ENCODE measurements at places on chromosomes 3 and 15.

GRCh38 chr3:180749796-180750195 is 70.5 kb upstream of the CCDC39 start:
- DNase-seq: no peak

DNA sequence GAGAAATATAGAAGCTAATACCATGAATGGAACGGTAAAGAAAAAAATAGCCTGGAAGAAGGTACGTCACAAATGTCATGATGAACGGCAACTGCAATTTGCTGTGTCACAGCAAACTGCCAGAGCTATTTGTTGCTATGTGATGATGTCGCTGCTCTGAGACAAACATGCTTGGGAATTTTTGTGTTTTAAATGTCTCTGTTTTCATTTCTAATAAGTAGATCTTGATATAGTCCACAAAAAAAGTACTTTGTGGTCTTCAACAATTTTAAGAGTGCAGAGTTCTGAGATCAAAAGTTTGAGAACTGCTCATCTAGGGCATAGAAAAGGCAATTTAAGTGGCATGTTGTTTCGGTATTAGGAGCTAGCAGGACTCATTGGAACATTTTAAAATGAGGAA is 4.3 kb upstream of the NR1D2 start:
- no peak for DNase-seq

DNA sequence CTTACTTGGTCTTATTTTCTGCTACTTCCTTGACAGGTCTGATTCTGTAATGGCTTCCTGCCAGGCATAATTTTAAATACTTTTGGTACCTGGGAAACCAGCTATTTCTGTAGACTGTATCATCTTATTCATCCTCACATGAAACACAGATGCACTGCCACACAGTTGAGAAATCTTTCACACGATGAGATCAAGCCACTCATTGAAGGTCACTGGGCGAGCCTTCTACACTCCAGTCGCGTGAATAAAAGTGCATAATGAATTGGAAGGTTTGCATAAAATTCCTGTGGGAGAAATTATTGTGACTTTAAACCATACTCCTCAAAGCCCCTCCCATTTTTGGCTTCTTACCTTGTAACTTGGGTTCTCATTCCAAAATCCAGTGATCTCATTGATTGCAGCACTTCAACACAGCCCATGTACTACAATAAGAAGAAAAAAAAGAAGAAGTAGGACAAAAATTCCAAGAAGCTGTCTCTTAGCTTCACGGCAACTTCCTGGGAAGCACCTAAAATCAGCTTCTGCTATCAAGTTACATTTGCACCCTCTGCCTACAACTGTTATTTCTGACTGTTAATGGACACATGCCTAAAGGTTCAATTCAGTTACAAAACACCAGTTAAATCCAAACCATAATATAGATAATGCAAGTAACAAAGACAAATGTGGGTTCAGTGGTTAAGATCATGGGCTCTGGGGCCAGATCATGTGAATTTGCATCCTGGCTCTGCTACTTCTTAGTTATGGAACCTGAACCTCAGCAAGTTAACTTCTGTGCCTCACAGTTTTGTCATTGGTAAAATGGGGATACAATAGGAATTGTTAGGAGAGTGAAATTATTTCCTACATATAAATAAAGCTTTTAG is 39.0 kb downstream of the SHC4 start:
- DNase-seq: no peak

GRCh38 chr15:95644100-95644875 is 686.2 kb upstream of the NR2F2 start:
- no peak for DNase-seq

DNA sequence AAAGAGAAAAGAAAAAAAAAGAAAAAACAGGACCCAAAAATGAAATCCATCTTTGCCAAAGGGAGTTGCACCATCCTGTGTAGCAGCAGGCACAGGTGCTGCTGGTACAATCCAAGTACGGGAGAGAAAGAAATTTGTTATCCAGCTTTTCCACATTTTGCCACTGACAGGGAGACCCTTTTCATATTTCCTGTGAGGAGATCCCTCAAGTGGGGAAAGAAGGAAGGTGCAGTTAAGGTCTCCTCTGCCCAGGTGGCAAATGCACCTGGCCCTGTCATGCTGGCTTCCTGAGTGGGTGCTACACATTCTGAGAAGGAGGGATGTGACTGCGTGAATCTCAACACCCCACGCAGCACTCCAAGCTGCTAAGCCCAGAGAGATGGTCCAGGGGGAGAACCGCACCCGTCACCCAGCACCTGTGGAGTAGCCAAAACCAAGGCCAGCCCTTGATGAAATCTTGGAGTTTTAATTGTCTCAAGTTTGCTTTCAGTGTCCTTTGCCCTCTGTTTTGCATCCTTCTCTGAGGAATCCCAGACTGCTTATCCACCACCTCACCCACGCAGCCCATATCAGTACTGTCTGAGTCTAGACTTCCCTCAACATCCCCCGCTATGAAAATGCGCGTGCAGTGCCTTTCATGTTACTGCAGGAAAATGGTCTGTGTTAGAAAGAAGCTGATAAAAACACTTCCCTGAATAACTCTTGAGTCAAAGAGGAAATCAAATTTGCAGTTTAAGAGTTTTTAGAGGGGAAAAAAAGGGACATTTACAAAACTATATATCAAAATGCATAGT is 141.9 kb upstream of the THBS1 start:
- DNase-seq: no peak

GRCh38 chr15:22907161-22907950 is 68.9 kb downstream of the NIPA2 start:
- no peak for DNase-seq

GRCh38 chr3:42667523-42668412 is 14.3 kb downstream of the ZBTB47 start:
- no peak for DNase-seq

DNA sequence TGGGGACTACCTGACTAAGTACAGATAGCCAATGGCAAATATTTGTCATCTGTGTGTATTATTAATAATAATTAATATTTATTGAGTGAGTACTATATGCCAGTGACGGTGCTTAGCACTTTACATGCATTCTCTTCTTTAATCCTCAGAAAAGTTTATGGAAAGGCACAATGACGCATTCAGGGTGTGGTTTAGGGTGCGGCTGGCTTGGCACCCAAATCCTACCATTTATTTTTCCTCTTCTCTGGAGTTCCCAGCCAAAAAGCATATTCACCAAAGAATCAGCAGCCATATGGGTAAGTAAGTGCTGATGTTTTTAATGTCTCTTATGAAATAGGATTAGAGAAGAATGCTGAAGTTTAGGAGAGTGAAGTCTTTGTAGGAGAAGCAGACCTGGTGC is 140.4 kb upstream of the TP63 start:
- DNase-seq: no peak

- DNase-seq: no peak
Measured at GRCh38 chr3:8555725-8556472, 54.3 kb downstream of the LMCD1 start.

GRCh38 chr3:133963657-133964396 is 65.9 kb downstream of the SLCO2A1 start:
- DNase-seq: no peak

DNA sequence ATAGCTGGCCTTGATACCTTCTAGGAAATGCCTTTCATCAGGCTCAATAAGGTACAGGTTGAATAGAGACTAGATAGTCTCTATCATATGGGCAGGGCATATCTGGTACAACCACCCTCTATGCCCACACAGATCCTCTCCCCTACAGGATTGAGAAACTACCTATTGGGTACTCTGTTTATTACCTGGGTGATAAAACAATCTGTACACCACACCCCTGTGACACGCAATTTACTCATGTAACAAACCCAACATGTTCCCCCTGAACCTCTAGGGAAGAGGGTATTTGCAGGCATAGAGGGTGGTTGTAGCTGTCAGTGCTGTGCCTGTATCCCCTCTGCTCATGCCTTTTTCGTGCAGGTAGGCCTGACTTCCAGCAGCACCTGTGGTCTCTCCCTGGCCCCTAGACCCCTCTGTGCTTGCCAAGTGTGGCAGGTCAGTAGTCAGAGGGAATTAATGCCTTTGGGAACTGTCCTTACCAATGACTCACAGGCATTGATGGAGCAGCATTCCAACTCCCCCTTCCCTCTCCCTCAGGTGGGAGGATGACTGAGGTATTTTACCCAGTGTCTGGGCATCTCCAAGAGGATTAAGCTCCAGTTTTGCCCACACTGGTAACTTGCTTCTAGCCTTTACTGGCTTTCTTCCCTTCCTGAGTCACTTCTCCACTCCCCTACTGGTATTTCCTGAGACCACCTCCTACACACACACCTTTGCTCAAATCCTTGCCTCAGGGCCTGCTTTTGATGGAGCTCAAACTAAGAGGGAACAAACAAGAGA is 18.3 kb downstream of the CLSTN2 start:
- DNase-seq: no peak

DNA sequence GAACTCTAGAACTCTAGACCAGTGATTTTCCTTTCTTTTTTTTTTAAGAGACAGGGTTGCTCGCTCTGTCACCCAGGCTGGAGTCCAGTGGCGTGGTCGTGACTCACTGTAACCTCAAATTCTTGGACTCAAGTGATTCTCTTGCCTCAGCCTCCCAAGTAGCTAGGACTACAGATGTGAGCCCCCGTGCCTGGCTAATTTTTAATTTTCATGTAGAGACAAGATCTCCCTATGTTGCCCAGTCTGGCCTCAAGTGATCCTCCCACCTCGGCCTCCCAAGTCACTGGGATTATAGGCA is 359.6 kb downstream of the SHQ1 start:
- DNase-seq: no peak

GRCh38 chr15:66723826-66724731 is 22.0 kb downstream of the SMAD6 start:
- no peak for DNase-seq

DNA sequence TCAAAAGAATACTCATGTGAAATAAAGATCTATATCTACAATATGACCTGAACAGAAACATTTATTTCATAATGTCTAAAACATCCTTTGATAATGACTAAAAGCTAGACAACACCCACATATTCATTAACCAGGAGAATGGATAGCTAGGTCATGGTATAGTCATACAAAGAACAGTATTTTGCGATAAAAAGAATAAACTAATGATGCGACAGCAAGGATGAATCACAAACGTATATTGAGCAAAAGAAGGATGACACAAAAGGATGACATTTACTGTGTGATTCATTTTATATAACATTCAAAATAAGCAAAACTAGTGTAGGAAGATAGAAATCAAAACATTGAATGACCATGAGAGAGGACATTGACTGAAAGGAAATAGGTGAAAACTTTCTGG is 1233.1 kb downstream of the OTOL1 start:
- DNase-seq: no peak

DNA sequence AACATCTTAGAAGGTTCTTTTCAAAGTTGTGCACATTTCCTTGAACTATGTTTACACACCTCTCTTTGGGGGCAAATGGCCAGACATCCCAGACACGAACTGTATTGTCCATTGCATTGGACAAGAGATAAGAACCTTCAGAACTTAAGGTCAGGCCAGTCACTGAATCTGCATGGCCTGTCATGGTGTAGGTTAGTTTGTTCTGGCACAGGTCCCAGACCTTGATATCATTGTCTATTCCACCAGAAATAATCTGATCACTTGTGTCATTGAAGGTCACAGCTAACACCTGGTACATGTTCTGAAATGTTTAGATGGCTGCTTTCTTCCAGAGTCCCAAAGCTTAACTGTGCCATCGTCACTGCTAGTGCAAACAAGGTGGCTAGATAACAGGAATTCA is 55.7 kb downstream of the KCNAB1 start:
- DNase-seq: no peak

DNA sequence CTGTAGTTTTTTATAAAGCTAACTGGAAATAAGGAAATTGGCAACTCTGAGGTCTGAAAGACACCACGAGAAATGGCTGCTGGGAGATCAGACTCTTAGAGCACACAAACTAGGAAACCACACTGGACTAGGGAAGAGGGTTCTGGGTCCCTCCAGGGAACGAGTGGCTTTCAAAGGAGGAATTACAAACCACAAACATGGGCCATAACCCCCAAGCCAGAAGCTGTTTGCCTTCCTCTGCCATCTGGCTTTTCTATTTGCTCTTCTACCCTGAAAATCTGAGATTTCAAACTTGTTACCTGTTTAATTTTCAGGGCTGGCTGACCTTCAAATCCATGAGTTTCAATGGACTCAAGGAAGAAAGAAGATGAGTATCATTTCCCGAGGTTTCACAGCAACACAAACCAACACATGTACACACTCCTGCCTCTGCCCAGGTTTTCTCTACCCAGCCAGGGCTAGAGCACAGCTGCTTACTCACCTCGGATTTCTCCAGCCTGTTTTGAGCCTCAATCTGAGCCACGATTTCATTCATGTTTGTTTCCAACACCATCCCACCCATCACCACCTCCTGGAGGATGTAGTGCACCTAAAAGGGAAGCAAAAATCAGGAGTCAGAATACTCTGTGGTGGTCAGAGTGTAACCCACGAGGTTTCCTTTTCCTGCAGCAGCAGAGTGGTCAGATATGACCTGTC is 22.6 kb upstream of the ANPEP start:
- no peak for DNase-seq

- no peak for DNase-seq
Measured at GRCh38 chr3:193873426-193874201, 262.3 kb upstream of the HES1 start.

DNA sequence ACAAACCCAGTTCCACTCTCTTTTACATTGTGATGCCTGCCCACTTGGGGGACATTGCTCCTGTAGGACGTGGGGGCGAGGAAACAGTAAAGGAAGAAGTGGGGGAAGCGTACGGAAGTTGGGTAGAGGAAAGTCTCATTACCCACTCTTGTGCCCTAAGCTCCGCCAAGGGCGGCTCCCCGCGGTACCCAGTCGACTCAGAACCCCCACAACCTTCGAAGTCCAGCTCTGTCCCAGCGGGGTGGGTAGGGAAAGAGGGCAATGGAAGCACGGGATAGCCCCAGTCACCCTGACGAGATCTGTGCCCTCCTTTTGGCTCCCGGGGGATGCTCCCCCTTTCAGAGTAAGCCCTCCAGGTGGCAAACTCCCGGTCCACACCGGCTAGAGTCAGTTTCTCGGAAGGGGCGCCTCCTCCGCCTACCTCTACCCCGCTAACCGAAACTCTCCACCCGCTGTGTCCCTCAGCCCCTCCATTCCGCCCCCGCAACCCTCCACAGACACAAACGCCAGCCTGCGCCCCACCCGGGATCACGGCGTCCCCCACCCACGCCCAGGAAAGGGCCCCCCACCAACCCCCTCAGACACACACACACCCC is 527 bp downstream of the CSNK1G1 start:
- no peak for DNase-seq

DNA sequence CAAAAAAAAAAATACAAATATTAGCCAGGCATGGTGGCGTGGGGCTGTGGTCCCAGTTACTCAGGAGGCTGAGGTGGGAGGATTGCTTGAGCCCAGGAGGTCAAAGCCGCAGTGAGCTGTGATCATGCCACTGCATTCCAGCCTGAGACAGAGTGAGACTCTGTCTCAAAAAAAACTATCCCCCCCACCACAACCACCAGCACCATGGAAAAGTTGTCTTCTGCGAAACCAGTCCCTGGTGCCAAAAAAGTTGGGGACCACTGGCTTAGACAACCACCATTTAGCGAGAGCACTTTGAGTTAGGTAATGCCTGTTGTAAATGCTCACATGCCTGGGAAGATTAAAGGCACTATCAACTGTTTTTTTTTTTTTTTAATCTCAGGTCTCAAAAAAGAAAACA is 15.4 kb downstream of the ARHGAP31 start:
- DNase-seq: no peak
